Lung microvascular endothelial cell (primary cell): ENCODE measurements at places on chromosomes 3 and 15.
A peak's percentile ranks its signal among the peaks of the same experiment; 100 is the strongest.

DNA sequence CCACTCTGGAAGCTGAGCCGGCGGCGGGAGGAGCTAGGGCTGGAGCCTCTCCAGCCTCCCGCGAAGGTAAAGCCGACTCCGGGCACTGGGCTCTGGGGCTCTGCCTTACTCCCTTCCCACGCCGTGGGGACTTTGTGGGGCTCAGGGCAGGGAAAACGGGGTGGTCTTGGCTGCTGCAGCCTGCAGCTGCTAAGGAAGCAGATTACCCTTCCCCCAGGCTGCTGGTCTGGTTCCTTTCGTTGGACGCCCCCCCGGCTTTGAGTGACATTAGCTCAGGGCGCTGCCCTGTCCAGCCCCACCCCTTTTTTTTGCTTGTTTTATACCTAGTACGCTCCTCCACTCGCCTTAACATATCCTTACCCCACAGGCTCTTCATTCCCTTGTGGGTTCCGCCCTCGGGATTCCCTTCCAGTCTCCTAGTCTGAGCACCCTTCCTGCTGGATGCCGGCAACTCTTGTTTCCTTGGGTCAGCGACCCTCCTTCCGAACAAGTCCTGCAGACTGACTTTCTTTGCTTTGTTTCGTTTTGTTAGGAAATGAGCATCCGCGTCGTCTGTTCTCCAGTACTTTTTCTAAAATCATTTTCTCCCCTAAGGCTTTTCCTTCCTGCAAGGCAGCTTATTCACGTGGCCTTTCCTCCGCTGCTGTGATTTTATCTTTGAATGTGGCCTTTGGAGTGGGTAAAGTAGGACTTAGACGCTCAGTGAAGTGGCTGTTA is 551 bp downstream of the DNAJC13 start:
- peak; percentile 59 for DNase-seq

- no peak for DNase-seq
These were observed 305.3 kb downstream of the SATB1 start for GRCh38 chr3:18119866-18120265.

DNA sequence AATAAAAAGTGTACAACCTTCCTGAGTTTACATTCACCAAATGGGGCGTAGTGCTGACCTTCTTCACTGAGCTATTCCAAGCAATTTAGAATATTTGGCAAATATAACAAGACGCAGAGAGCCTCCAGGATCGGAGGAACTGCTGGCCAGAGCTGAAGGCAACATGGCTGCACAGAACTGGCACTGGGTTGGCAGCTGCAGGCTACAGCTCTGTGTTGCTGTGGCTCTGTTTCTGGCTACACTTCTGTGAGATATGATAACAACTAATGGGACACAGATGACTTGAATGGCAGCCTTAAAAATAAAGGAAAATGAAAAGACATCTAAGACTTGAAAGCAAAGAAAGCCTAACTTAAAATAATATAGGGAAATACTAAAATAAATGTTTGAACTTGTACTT is 10.8 kb upstream of the SLC6A20 start:
- DNase-seq: no peak

DNA sequence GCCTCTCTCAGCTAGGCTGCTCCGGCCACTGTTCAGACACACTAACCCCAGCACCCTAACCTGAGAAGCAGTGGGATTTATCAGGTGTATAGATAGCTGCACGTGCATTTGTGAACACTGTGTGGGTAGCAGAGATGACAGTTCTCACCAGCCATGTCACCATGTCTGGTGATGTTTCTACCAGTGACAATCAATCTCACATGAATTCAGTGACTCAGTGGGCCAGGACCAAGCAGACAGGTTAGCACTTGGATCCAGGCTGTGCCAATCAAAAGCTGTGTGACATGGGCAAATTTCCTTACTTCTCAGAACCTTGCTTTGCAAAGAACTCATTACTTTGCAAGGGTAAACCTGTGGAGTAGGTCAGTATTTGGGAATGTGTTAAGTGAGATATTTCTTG is 65.3 kb upstream of the GATM start:
- no peak for DNase-seq

DNA sequence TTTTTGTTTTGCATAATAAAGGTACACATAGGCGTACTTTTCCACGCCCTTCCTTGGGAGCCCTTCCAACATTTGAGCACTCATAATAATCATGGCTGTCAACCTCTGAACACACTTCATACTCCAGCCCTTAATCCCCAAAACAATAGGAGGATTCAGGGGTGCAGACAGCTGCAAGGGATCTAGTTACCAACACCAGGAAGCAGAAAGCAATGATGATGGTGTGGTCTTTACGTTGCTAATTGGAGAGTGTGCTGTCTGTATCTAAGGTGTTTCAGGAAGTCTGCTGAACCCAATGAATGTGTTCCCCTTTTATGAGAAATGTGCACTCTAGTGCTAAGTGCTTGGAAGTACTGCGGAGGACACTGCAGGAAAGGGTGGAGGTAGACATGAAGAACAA is 60.3 kb upstream of the PDZRN3 start:
- no peak for DNase-seq

GRCh38 chr15:67023517-67024313 is 41.7 kb upstream of the SMAD3 start:
- no peak for DNase-seq

GRCh38 chr3:124928333-124929202 is 6.0 kb downstream of the MUC13 start:
- peak; percentile 77 for DNase-seq

GRCh38 chr3:182479419-182480336 is 313.6 kb upstream of the ATP11B start:
- no peak for DNase-seq

DNA sequence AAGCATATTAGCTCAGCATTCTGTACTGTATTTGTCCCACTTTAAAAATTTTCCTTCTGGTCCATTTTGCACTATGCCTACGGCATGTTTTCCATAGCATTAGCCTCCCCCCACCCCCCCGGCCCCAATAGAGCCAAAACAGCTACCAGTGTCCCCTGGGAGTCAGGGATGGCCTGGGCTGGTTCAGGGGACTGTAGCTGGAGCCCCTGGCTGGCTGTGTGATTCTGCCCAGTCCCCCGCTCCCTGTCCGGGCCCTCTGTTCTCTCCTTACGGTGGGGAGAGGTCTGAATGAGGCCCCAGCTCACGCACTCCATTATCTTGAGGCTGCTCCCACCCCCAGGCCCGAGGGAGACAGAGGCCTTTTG is 70.1 kb downstream of the KLF15 start:
- no peak for DNase-seq

DNA sequence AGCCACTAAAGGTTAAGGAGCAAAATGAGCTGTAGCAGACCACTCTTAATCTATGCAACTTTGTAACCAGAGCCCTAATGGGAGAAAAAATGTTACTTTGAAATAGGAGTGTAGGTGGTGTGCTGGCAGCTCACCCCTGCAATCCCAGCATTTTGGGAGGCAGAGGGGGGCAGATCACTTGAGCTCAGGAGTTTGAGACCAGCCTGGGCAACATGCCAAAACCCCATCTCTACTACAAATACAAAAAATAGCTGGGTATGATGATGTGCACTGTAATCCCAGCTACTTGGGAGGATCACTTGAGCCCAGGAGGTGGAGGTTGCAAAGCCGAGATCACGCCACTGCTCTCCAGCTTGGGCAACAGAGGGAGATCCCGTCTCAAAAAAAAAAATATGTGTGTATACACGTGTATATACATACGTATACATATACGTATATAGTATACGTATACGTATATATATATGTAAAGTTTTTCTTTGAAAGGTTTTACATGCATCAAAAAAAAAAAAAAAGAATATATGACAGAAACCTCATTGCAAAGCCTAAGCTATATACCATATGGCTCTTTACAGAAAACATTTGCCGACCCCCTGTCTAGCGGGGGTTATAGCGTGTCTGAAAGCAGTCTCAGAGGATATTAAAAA is 15.7 kb downstream of the CAPN7 start:
- no peak for DNase-seq

DNA sequence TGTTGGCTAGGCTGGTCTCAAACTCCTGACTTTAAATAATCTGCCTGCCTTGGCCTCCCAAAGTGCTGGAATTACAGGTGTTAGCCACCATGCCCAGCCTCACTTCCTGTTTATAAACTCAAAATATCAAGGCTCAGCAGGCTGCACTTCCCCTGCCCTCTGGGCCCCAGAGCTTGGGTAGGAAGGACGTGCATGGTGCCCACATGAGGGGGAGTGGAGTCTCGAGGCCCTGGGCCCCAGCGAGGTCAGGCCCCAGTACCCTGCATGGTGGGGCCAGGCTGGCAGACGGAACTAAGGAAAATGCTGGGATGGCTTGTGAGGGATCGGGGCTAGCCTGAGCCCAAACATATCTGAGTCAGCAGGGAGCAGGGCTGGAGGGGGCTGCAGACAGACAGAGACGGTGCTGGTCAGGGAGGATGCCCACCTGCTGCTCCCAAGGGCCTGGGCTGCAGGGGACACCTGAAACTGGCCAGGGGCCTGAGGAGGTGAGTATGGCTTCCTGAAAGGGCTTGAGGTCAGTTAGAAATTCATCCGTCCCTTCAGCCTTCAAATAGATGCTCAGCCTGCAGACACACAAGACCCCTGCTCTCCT is 5.1 kb downstream of the SPTBN5 start:
- DNase-seq: no peak

DNA sequence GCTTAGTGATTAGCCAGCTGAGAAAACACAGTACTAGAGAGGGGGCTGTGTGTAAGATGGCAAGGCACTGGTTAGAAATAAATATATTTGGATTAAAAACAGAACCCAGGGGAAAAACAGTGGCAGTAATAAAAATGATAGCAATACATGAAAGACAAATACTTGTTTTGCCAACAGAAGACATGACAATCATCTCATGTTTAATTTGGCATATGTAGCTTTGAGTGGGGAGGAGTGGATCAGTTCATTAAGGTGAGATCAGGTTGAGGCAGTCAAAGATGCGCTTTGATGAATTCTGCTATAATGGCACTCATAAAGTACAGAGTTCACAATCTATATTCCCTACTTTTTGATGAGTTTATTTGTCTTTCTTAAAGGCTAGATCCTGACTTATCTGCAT is 3.4 kb upstream of the HGD start:
- no peak for DNase-seq

DNA sequence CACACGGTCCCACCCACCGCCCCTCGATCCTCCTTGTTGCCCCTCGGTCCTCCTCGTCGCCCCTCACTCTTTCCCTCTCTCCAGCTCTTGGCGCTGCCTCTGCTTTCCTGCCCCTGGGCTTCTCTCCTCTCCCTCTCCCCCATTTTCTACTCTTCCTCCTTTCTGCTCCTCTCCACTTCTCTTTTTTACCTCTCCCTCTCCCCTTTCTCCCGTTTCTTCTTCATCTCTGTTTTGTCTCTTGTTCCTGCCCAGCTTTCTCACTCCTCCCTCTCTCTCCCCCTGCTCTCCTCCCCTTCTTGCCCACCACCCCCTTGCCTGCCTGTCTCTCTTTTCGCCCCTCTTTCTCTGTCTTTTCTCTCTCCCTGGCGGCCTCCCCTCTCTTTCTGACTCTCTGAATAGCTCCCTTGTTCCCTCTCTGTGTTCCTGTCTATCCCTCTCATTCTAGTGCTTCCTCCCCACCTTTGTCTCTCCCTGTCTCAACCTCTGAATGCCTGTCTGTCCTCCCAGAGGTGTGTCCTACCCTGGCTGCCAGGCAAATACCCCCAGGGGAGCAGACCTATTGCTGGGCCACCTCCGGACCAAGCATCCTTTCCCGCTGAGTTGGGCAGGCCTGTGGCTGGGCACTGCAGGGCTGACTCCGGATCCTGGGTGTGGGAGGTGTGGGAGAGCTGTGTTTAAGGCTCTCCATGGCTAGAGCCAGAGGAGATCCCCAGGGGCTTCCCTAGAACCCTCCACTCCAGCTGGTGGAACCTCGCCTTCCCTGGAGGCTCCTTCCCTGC is 41.0 kb downstream of the EPHB3 start:
- no peak for DNase-seq

DNA sequence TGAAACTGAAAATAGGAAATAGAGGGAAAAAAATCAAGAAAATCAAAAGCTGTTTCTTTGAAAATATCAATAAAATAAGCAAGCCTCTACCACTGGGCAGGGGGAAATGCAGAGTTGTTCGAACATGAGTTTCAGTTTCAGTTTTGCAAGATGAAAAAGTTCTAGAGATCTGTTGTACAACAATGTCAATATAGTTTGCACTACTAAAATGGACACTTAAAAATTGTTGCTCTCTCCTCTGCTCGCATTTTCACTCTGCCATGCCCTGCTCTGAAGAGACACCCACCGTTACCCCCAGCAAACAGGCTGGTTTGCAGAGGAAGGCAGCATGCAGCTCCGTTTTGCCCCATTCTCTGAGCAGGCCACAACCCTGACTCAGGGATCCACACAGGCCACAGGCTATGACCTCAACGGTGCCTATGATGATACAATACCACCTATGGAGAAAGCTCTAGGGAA is 64.5 kb downstream of the ZNF148 start:
- DNase-seq: peak; percentile 34

DNA sequence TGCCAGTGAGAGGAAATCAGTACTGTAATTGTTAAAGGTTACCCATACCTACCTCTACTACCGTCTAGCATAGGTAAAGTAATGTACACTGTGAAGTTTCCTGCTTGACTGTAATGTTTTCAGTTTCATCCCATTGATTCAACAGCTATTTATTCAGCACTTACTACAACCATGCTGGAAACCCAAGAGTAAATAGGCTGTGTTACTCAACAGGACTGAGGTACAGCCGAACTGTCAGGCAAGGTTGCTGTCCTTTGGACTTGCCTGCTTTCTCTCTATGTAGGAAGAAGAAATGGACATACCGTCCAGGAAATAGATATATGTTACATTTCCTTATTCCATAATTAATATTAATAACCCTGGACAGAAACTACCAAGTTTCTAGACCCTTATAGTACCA is 265.5 kb downstream of the NR2F2 start:
- DNase-seq: no peak

DNA sequence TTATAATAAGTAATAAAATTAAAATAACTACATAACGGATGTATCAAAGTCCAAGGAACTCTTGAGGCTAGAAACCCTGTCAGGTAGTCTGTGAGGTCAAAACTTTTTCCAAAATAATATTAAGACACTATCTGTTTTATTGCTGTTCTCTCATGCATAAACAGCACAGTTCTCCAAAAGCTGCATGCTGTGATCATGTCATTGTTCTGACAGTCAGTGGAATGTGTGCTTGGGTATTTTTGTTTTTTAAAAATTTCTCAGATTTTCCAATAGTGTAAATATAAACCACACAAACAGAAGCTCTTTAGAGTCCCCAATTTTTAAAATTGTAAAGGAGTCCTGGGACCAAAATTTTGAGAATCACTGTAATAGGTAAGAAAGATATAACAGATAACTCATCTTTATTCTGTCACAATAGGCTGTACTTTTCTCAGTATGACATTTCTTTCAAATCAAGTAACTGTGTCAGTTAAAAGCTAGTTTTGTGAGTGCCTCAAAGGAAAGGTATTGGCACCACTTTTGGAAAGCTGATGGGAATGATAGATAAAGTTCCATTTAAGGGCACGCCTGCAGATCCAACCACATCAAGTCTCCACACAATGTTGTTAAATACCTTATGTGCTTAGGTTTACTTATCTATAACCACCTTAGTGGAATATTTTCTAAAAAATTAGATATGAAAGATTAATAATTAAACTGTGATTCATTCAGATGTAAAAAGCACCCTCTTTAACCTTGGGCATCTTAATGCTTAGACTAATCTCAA is 49.3 kb downstream of the CEP152 start:
- no peak for DNase-seq
